Left ventricle myocardium inferior (tissue), 1 donor: ENCODE measurements at places on chromosomes 11 and 22. TPM values are rescaled to one million over a fixed set of nuclear protein-coding genes. Genes with fewer than 3 reads are reported as not detected.

The GAB4 gene
- not detected for total RNA-seq

The MMP3 gene
- total RNA-seq = not detected

The GAS2 gene
- total RNA-seq = 15.9 TPM

The RFPL1 gene
- total RNA-seq = not detected

The BIK gene
- 0.41 TPM for total RNA-seq

The IFITM10 gene
- total RNA-seq = 0.58 TPM

The SCGB1A1 gene
- not detected for total RNA-seq

The OR52B4 gene
- total RNA-seq = not detected

The TBX1 gene
- 8.0 TPM for total RNA-seq

The KIRREL3 gene
- total RNA-seq = 0.74 TPM

The BTBD18 gene
- total RNA-seq = not detected

The SMIM35 gene
- not detected for total RNA-seq

The TMEM41B gene
- 20.2 TPM for total RNA-seq

The APOL5 gene
- not detected for total RNA-seq

The EFCAB6 gene
- 1.8 TPM for total RNA-seq

The BRSK2 gene
- 0.52 TPM for total RNA-seq

DNA sequence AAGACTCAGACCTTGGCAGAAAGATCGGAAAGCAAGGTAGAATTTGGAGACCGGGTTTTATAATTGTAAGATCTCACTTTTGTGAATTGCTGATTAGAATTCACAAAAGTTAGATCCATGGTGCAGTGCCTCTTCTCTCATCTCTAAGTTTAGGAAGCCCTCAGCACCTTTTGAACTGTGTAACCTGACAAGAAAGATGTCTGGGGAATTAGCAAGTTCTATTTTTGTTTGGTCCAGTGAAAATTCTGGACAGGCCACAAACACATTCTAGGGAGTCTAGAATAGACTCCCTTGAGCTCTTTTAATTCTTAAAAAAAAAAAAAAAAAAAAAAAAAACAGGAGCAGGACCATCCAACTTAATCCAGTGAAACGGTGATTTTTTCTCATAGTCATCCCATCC, 66.1 kb downstream of the CECR2 start:
- DNase-seq = no peak

- no peak for DNase-seq
Measured at GRCh38 chr11:47918882-47919495, 61.4 kb upstream of the PTPRJ start.

DNA sequence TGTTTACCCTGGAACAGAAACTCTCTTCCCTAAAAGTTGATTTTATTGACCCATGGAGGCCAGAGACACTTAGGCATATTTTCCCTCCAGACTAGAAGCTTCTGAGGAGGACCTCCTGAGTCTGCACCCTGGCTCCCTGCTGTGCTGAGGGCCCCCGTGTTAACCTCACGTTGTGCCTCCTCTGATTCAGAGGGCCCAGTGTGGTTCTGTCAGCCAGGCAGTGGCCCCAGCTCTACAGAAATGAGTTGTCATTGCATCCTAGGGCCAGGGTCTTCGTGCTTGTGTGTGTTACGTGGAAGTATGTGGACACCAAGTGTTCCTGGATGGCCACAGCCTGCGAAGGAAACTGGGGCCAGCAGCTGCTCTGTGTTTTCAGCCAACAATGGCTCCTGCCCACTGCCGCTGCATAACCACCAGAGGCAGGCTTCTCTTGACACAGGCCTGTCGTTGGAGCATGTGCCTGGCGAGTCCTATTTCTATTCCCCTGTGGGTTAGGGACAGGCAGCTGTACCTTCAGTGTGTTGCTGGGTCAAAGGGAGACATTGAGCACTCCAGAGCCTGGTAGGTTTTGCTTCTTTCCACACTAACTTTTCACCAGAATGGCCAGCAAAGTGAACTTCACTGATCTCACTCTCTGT, 44.5 kb downstream of the MED15 start:
- DNase-seq = no peak

DNA sequence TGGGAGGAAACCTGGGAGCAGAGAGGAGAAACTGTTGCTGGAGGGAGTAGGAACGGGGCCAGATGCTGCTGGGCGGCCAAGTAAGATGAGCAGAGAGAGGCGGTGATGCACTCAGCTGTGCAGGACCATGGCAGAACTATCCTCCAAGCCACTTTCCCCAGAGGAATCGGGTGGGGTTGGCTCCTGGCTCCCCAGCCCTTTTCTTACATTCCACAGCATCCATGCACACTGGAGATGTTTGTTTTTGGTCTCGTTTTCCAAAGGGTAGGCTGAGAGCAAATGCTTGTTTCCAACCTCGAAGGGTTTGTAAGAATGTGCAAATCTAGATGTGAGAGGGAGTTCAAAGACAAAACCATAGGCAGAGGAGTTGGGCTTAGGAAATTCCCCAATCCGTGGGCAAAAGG, 73.2 kb downstream of the DBX1 start:
- no peak for DNase-seq

GRCh38 chr22:22877523-22878210, 9.9 kb upstream of the IGLL5 start:
- peak; percentile 50 for DNase-seq

- DNase-seq = peak; percentile 58
Measured at GRCh38 chr11:65225279-65226102, 36.3 kb upstream of the POLA2 start.

GRCh38 chr11:87181143-87181542, 143.4 kb downstream of the TMEM135 start:
- DNase-seq = no peak

DNA sequence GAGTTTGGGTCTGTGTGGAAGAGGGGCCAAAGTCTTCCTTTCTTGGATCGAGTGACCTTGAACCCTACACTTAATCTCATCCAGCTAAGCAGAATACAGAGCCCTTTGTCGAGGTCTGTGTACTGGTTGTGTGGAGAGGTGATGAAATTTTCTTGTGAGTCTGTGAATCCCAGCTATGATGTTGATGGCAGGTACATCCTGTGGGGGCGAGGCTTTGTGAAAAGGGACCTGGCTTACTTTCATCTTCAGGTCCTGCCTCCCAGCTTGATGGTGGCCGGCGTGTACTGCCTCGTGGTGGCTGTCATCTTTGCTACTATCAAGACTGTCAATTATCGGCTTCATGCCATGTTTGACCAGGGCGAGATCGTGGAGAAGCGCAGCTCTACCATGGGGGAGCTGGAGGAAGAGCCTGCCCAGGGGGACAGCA, 1.0 kb downstream of the PCNX3 start:
- no peak for DNase-seq

DNA sequence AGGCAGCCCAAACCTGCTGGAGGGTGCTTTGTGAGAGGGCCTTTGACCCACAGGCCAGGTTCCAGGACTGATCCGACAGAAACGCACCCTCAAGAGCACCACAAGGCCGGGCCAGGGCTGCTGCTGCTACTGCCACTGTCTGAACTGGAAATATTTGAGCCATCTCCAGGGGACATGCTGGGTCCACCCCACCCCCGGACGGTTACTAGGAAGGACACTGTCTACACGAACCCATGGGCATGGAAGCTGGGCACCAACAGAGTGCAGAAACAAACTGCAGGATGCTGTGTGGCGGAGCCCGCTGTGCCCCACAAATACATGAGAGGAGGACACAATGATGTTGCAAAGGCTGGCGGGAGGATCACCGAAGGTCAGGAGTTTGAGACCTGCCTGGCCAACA, 283.7 kb downstream of the CTTN start:
- DNase-seq = no peak

DNA sequence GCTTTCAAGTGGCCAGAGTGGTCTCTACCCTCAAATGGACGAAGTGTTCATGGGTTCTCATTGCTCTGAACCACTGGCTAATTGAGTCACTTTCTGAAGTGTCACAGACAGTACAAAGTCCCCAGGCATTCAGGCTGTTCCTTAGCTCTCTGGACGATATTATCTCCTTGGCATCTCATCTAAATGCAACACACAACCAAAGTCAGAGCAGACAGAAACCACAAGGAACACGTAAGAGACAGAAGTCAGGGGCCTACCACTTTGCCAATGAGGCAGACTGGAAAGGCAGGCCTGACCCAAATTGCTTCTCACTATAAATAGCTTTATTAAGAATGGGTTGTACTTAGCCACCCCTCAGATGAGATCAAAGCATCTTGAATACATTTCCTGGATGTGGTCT, 29.0 kb upstream of the LDLRAD3 start:
- DNase-seq = no peak

- peak; percentile 87 for DNase-seq
Measured at GRCh38 chr22:24155627-24156140, 25.6 kb upstream of the SUSD2 start.

GRCh38 chr11:68036717-68037239, 2.0 kb upstream of the TCIRG1 start:
- peak; percentile 73 for DNase-seq

- DNase-seq = no peak
Measured at GRCh38 chr11:14366936-14367335, 8.0 kb upstream of the RRAS2 start.

DNA sequence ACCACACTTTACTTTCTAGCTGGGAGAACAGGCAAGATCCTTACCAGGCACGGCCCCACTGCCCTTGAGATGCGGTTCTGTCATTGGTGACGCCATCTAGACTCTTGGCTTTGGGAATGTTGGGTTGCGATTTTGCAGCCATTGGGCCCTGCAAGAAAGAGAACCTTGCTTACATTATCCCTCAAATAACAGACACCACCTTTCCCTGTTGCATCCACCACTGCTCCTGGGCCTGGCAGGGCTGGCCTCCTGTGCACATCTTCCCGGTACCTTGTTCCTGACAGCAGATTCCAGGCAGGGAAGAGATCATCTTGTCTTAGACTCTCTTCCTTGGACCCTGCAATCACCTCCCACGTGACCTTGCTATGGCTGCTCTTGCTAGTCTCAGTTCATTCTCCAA, 3.4 kb downstream of the DHCR7 start:
- DNase-seq = no peak

GRCh38 chr22:45285263-45286058, 712 bp downstream of the UPK3A start:
- no peak for DNase-seq

DNA sequence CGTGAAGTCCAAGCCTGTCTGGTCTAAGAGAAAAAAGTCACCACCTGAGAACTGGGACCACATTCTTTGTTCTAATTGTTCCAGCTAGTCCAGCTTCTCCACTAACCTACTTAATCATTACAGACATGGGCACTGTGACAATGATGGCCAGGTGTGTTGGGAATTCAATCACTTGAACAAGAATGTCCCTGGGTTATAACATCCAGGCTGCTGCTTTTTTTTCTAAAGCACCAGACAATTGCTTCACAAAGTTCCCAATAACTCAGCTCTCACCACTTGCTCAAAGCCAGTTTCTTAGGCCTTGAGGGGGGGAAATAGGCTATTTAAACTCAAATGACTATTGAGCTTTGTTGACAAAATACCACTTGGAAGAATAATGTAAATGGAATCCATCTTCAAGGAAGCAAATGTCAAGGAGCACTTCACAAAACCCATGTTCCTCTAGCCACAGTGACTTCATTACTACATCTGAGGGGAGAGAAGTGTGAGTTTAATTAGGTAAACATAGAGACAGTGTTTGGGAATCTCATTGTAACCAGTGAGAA, 80.3 kb downstream of the ME3 start:
- no peak for DNase-seq

- no peak for DNase-seq
Measured at GRCh38 chr22:47152938-47153337, 390.5 kb downstream of the TBC1D22A start.

- DNase-seq = no peak
Measured at GRCh38 chr11:112013497-112014164, 11.6 kb upstream of the DLAT start.
